ENCODE measurements at places on chromosomes 4 and X.

- DNase-seq, result no peak
Measured at GRCh38 chr4:117488692-117489091, 403.3 kb upstream of the TRAM1L1 start.

GRCh38 chrX:9333873-9334560, 130.8 kb upstream of the TBL1X start:
- no peak for DNase-seq

DNA sequence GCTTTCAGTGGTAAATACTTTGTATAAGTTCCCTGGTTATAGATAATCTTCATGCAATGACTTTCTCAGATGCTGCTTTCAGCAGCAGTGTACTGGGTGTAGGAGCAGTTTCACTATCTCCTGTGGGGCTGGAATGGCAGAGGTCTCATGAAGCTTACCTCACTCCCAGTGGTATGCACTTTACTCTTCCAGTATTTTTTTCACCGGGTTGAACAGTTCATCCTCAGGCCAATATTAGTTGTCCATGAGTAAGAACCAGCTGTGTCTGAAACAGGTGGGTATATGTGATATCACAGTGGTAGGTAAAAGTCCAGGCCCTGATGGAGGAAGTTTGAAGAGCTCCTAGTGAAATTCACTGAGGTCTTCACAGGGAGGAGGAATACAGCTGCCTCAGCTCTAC, 351.5 kb upstream of the EMCN start:
- no peak for DNase-seq

GRCh38 chr4:48681856-48682255, 98.2 kb downstream of the FRYL start:
- peak; percentile 70 for DNase-seq

GRCh38 chr4:55851885-55852284, 1.6 kb upstream of the EXOC1 start:
- DNase-seq, result peak; percentile 76

DNA sequence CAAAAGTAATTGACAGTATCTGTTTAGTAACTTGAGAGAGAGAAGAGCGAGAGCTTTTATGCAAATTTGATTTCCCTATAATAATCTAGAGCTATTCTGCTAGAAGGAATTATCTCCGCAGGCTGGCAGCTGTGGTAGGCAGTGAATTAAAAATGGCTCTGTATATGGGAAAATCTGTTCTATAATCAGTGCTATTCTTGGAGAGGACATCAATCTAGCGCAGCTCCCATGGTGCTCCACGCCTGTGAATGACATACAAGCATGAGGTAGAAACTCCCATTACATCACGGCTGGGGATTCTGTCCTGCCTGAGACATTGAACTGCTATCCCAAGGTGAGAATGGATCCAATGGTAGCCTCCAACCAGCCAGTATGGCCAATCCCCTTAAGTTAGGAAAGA, 179.0 kb downstream of the DHX15 start:
- DNase-seq, result no peak

GRCh38 chrX:153624196-153625091, 22.6 kb upstream of the DUSP9 start:
- DNase-seq, result no peak

- DNase-seq, result no peak
Measured at GRCh38 chrX:129404670-129405008, 118.7 kb downstream of the SMARCA1 start.

- no peak for DNase-seq
Measured at GRCh38 chr4:182884040-182884439, 33.1 kb downstream of the DCTD start.

DNA sequence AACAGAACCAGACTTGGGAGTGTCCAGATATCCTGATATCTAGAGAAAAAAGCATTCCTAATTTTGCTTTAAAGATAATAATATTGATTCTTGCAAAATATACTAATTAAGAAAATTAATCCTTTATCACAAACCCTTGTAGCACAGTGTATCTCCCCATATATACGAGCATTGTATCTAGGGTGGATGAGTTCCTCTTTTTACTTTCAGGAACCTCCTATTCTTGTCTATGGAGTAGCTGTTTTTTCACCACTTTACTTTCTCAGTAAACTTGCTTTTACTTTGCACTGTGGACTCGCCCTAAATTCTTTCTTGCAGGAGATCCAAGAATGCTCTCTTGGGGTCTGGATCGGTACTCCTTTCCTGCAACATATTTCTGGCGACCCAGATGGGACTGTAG, 103.9 kb downstream of the GLUD2 start:
- DNase-seq, result no peak

- no peak for DNase-seq
Measured at GRCh38 chrX:131671735-131672134, 127.9 kb downstream of the OR13H1 start.

GRCh38 chrX:136065044-136065671, 79.9 kb downstream of the SLC9A6 start:
- no peak for DNase-seq

- DNase-seq, result no peak
Measured at GRCh38 chrX:155891446-155892210, 10.5 kb downstream of the VAMP7 start.

DNA sequence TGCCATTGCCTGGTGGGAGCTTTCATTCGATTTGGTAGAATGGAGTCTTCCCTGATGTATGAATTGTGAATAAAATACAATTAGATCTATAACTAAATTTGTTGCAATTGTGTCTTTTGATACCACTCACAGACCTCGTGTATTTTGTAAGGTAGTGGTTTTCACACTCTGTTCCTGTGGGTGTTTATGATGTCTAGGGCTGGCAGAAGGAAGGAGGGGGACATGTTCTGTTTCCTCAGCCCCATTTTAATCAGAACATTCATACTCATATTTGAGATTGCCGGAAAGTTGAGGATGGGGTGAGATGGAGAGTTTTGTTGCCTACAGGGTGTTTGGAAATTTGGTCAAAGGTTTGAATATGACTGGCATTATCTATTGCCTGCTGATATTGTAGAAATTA, 42.9 kb downstream of the PTTG2 start:
- DNase-seq, result no peak

GRCh38 chrX:21955403-21956189, 15.1 kb downstream of the SMS start:
- DNase-seq, result no peak

GRCh38 chr4:169271692-169272007, 894 bp upstream of the SH3RF1 start:
- DNase-seq, result no peak

GRCh38 chr4:99821918-99822503, 5.4 kb downstream of the DAPP1 start:
- DNase-seq, result no peak

GRCh38 chr4:152563209-152563608, 27.3 kb upstream of the FBXW7 start:
- no peak for DNase-seq

- DNase-seq, result peak; percentile 0
Measured at GRCh38 chrX:14758029-14758491, 114.8 kb downstream of the FANCB start.

DNA sequence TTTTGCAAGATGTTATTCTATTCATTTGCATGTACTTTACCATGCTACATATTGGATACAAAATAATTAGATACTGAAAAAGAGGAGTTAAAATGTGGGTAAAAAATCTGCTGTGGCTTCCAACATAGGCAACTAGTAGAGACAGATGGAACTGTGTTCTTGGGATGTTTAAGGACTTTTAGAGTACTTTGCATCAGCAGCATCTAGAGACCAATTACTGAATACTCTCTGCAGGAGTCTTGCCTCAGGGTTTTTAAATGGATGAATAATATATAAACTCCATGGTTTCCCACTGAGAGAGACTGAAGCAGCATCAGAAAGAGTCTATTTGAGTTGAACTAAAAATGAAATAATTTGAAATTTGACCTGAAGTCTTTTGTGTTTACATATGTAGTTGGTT, 676.7 kb downstream of the GALNTL6 start:
- no peak for DNase-seq

GRCh38 chrX:122787231-122787630, 396.8 kb upstream of the GRIA3 start:
- DNase-seq, result no peak

GRCh38 chrX:133897593-133898163, 87.7 kb downstream of the GPC3 start:
- no peak for DNase-seq

Data from HT-29 (cell line).